ENCODE measurements at places on chromosomes 5 and 9. TPM values are rescaled to one million over a fixed set of nuclear protein-coding genes. Genes with fewer than 3 reads are reported as not detected.

The CCL28 gene
- total RNA-seq, result 5.3 TPM

The CCL27 gene
- not detected for total RNA-seq

DNA sequence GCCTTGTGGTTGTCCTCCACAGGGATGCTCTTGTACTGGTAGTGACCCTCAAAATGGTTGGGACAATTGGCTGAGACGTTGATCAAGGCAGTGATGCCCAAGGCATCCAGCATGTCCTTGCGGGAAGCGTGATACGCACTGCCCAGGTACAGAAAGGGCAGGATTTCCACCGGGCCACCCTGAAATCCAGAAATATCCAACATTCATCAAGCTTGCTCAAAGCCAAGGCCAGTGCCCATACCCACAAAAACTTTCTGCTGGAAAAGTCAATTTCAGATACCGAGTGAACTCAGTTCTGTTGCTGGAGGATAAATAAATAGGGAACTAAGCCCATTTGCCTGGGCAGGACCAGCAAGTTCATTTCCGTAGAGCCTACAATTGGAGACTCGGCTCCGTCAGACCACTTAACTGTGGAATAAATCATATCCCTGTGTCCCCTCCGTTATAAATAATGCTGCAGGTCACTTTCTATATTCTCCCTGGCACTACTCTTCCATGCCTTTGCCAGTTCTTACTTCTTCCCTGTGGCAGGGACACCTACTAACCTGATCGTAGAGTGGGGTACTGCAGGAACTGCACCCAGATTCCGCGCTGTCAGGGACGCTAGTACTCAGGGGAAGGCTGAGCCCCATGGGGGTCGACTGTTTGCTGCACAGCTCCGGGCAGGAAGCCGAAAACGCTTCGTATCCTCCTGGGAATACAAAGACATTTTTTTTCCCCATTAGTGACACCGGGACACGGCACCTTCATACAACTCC is 1.2 kb downstream of the DUSP1 start:
- DNase-seq, result peak; percentile 87

GRCh38 chr9:93004561-93004960 is 53.9 kb upstream of the SUSD3 start:
- DNase-seq, result no peak

- no peak for DNase-seq
Measured at GRCh38 chr5:83145882-83146331, 68.6 kb downstream of the XRCC4 start.

- DNase-seq, result no peak
Measured at GRCh38 chr9:33459115-33459514, 11.7 kb upstream of the AQP3 start.

- DNase-seq, result no peak
Measured at GRCh38 chr5:73793911-73794310, 167.9 kb downstream of the ARHGEF28 start.

DNA sequence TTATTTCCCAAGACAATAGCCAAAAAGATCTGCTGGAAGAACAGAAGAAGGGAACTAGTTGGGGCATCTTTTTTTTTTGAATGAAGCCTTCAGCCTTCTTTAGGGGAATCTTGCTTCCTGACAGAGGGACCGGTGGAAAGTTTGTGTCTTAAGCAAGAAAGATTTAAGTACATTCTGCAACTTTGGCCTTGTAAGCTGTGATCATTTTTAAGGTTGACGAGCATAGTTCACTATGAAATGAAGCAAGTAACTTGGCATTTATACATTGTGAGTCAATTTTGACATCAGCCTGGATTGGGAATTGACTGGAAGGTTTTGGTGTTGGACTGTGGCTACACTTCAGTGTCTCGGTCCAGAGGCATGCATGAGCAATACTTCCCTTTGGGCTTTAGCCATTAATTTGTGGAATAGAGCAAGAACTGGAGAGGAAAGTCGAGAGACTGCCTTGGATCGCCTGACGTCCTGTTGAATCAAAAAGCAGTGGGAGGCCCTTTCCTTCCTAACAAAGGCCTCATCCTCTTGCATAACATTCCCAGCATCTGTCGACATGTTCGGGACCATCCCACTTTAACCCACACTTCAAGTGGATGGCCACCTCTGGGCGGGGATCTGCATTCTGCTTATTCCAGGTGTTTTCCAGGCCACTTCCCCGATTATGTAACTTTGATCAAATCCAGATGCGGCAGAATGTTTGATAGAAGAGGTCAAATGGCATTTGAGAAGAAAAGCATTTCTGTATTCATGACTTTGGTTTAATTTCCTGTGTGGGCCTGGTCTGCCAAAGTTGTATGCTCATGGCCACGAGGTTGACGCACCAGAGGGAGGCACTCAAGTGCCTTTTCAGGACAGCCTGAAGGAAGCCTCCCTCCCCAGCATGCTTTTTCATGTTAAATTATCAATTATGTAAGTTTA is 12.5 kb downstream of the ABL1 start:
- peak; percentile 83 for DNase-seq

DNA sequence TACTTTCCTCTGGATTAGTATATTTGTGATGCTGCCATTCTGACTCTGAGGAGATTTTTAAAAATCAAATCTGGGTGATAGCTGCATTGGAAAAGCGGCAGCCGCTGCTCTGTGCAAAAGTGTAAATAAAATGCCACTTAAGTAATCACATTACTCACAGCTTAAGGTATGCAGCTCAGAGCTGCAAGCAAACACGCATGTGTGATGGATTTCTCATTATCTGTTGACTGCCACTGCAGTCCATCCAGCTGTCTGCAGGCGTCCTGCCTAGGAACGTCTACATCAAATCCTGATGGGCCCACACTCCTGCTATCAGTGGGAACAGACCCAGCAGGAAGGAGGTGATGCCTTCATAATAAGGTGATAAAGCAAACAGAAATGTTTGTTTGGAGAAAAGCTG is 216.9 kb downstream of the SPOCK1 start:
- DNase-seq, result no peak

All from aorta (tissue), 5 donors.